Thymus (tissue), 14 donors: ENCODE measurements at places on chromosomes 4 and X. TPM values are rescaled to one million over a fixed set of nuclear protein-coding genes. Genes with fewer than 3 reads are reported as not detected.

Gene CXCL9
- 38.7 TPM for total RNA-seq

Gene TMPRSS11A
- 0.24 TPM for total RNA-seq

Gene REST
- total RNA-seq = 41.3 TPM

Gene CLTRN
- 0.28 TPM for total RNA-seq

Gene ANK2
- total RNA-seq = 14.7 TPM

Gene ADGRG2
- total RNA-seq = 11.9 TPM

Gene ZNF182
- 6.0 TPM for total RNA-seq

Gene COX18
- 13.2 TPM for total RNA-seq

Gene CTAG1B
- total RNA-seq = not detected

Gene HELT
- not detected for total RNA-seq

Gene LPAR4
- total RNA-seq = 1.6 TPM

Gene CXCL5
- total RNA-seq = 0.24 TPM

Gene FAM9B
- 0.05 TPM for total RNA-seq

Gene PRRG1
- 1.3 TPM for total RNA-seq

Gene IL15
- 9.1 TPM for total RNA-seq

Gene CXCL11
- 7.1 TPM for total RNA-seq

Gene L1CAM
- total RNA-seq = 0.28 TPM

Gene SMIM10L2A
- 0.52 TPM for total RNA-seq

Gene POU3F4
- not detected for total RNA-seq
